ENCODE measurements at places on chromosomes 7 and 10.

DNA sequence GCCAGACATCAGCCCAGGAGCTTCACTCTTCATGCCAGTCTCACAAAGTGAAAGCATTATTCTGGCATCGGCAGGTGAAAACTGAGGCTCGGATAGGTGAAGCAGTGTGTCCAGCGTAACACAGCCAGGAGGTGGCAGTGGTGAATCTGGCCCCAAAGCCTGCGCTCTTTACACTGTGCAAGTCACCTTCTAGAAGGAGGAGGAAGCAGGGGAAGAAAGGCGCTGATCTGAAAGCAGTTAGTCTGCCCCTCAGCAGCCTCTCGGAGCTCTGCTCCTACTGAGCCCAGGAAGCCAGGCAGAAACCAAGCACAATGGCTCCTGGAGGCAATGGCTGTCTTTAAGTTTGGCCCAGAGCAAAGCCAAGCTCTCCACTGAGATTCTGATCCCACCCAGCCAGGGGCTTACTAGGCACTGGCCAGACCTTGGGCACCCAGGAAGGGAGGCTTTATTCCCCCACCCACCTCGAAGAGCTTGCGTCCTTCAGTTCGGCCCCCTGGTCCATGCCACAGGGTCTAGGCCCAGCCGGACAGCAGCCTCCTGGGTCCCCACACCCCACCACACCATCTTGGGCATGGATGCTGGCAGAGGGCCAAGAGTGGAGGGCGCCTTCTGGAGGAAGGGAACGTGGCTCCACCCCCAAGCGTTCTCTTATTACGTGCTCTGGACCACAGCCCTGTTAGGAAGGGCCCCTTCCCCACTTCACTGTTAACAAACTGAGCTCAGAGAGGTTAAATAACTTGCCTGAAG lies 104.5 kb downstream of the GRID1 start:
- DNase-seq = no peak

DNA sequence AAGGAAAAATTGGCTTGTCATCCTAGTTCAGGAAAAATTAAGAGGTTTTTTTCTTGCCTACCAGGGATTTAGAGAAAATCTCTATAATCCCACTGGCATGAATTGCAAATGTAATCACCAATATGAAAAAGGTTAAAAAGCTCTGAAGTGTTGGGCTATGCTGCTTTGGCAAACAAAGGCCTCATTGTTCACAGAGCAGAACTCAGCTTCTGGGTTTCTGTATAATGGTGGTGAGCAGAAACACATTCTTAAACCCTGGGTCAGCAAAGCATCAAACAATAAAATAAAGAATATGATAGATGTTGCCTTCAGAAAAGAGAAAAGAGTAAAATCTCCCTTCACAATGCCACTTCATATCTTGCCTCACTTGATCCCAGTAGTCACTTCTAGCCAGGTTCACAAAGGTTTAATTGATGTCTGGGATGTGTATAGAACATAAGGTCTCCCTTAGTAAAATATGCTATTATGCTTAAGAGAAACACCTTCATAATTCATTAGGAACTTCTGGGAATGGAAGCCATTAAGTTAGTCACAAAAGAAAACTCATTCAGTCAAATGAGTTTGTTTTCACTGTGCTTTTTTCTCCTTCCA lies 1255.5 kb upstream of the PHF14 start:
- DNase-seq = peak; percentile 10

DNA sequence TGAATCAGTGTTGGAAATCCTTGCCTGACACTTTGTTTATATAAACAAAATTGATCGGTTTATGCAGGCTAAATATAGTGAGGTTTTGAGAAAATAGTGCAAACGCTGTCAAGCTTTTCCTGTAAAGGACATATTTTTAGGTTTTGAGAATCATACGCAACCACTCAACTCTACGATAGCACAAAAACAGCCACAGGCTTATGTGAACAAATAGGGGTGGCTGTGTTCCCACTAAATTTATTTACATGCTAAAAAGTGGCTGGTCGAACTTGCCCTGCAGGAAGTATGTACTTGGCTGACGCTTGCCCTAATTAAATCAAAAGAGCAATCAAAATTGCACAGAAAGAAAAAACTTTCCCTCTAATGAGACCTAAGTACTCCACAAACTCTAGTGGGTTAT lies 234.7 kb upstream of the CACNA2D1 start:
- DNase-seq = no peak

DNA sequence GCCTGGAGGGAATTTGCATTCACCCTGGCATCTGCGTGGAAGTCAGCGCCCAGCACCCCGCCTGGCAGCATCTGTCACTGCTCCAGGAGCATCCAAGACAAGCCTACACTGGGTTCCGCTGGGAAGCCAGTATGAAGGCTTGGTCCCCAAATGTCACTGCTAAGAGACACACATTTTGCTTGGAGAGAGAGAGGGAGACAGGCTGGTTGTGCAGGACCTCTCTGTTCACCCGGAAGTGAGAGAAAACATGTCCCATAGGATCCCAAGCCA lies 119.5 kb downstream of the SEC23IP start:
- no peak for DNase-seq

- no peak for DNase-seq
Measured at GRCh38 chr7:65295409-65295808, 78.2 kb upstream of the ZNF92 start.

- DNase-seq = no peak
Measured at GRCh38 chr7:129285111-129285510, 60.3 kb downstream of the AHCYL2 start.

GRCh38 chr7:5597772-5598171 lies 174.1 kb upstream of the TNRC18 start:
- no peak for DNase-seq

DNA sequence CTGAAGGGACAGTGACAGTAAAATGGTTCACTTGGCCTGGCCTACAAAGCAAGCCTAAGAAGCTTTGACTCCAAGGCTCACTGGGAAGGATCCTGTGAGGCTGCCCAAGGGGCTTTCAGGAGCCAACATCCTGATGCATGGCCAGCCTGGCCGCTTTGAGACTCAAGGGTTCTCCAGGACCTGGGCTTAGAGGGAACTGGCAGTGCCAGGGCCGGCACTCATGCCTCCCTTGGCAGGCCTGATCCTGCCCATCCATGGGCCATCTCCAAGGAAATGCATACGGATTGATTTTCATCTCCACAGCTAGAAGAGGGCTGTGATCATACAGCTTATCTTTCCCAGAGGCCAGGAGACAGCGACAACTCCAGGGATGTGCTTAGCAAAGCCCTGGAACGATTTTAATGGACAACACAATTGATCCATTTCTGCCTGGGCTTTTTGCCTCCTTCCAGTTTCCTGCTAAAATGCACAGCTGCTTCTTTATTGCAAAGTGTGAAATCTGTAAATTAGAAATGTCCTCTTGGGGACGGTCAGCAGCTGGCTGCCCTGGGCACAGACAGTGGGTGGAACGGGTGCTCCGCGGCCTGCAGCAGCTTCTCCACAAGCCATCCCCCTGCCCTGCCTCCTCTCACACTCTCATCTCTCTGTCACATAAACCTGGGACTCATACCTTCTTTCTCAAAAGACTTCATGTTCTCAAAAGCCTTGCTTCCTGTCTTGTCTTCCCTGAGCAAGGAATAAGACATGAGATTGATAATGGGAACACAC lies 288.5 kb downstream of the GRID1 start:
- DNase-seq = no peak

DNA sequence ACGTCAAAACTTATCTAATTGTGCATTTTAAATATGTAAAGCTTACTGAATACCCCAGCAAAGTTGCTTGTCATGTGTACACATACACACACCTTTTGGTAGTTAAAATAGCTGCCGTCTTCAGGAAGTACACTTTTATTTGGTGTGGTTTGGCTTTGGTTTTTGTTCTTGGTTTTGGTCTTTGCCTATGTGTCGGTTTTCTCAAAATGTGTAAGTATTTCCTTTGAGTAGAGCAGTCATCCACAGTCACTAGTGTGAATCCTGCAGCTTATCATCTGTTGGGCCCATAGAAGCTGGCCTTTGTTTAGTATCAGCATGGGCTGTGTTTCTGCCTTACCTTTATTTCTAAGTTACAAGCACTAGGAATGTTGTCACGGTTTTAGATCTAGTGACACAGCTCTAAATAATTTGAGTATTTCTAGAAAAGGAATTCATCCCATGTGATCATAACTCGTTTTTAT lies 35.3 kb downstream of the NET1 start:
- no peak for DNase-seq

GRCh38 chr10:77428691-77429395 lies 208.8 kb downstream of the KCNMA1 start:
- peak; percentile 45 for DNase-seq

DNA sequence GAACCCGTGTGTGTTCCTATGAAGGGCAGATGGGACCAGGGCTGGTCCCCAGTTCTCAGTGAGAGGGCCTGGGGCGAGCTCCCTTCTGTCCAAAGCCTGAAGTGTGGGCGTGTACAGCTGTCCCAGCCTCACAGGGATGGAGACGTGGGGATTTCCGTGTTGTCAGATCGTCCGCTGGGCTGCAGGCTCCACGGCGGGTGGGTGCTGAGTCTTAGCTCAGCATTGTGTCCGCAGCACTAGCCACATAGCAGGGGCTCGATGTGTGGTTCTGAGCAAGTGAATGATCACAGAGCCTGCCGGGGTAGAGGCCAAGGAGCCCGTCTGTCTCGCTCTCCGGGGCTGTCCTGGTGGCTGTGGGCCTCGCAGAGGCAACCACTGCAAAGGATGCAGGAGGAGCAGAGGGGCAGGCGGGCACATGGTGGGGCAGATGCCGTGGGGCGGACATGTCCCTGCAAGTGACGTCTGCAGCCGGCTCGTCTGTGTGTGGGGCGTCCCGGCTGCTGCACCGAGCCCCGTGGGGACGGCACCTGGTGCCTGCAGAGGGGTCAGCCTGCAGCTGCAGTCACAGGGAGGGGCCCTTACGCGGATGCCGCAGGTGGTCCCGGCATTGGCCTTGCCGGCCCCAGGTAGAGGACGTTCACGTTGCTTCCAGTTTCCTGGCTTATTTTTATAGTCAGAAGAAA lies 30.9 kb downstream of the FAM20C start:
- DNase-seq = no peak

GRCh38 chr10:10054466-10054865 lies 963.2 kb upstream of the CELF2 start:
- DNase-seq = no peak

DNA sequence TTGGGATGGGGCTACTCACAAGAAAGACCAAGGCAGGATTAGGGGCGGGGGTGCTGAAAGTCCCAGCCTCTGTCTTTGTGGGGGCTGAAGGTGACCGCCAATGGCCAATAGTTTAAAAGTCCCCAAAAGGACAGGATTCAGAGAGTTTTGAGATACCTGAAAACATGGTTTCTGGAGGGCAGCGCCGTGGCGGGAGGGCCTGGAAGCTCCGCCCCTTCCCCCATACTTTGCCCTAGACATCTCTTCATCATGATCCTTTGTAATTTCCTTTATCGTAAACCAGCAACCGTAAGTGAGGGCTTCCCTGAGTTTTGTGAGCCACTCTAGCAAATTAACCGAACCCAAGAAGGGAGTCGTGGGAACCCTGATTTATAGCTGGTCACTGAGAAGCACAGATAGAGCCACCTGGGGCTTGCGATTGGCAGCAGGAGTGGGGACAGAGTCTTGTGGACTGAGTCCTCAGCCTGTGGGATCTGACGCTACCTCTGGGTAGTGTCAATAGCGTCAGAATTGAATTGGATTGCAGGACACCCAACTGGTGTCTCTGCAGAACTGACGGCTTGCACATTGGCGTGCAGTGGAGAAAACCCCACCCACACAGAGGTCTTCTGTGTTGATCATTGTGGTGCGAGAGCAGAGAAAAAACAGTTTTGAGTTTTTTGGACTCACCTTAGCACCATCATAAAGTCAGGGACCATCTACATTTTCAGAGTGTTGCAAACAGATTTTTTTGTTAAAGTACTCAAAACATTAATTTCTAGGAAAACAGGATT lies 169.3 kb downstream of the USP6NL start:
- DNase-seq = no peak

GRCh38 chr10:104642658-104643302 lies 1.7 kb downstream of the SORCS3 start:
- DNase-seq = no peak

- no peak for DNase-seq
Measured at GRCh38 chr7:22195397-22196172, 161.4 kb downstream of the RAPGEF5 start.

DNA sequence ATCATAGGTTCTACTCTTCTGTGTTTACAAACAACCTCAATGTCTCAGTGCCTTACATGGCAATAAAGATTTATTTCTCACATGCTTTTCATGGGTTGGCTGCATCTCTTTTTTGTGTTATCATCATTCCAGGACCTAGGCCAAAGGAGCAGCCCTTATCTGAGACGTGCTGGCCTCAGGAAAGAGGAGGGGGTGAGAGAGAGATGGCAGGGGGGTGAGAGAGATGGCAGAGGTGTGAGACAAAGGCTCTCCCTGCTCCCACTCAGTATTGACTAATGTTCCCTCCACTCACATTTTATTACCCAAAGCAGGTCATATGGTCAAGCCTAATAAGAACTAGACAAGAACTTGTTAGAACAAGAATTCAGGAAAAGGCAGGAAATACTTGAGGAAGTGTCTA lies 120.1 kb upstream of the PRR15 start:
- no peak for DNase-seq

DNA sequence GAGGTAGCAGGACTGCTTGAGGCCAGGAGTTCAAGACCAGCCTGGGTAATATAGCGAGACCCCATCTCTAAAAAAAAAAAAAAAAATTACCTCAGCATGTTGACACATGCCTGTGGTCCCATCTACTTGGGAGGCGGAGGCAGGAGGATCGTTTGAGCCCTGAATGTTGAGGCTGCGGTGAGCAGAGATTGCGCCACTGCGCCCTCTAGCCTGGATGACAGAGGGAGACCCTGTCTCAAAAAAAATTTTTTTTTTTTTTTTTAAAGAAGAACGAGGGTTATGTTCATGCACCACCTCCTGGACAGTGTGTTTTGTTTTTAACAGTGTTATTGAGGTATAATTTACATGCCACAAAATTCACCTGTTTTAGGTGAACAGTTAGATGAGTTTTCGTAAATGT lies 51.1 kb upstream of the SEPHS1 start:
- DNase-seq = no peak

DNA sequence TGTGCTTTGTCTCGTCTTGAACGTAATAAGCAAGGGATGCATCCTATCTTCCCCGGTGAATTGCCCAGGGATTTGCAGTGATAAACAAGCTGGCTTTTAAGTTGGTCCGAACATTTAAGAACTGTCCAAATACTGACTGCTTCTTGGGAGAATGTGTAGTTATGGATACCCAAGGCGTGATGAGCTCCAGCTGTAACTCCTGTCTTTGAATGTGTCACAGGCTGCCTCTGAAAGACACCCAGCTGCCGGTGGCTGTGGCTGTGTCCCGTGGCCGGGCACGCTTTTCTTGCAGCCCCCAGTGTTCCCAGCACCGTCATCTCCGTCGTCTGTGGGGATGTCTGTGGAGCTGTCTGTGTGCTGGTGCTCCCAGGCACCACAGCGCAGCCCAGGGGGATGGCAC lies 118.1 kb downstream of the GLRX3 start:
- no peak for DNase-seq
